ENCODE measurements at places on chromosomes 4 and X.

DNA sequence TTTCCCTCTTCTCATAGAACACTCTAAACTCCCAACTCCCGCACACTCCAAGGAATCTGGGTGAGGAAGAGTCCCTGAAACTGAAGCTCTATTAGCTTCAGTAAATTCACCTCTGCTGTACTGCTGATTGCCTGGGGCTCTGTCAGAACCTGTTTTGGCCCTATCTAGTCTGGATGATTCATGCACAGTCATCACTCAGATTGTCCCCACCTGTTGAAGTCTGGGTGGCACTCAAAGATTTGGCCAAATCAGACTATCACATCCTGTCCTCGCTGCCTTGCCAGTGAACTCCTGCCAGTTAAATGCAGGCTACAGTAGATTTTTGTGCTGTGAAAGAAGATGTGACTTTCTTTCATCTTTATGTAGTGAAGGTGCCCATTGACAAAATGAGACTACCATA is 63.5 kb upstream of the EMCN start:
- DNase-seq: no peak

DNA sequence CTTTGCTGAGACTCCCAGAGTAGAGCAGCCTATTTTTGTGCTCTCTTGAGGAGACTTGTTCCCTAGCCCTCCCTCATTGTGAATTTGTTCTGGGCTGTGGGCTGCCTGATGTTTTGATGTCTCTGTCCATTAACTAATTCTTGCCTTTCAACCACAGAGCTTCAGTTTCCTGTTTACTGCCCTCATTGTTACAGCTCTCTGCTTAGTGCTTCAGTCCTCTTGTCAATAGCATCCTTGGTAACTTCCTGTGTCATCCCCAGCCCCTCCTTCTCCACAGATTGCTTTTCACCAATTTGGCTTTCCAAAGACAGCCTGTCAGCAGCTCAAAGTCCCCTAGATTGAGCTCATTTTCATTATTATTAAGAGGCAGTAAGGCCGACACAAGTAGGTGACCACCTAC is 69.9 kb downstream of the COX7B2 start:
- no peak for DNase-seq

- DNase-seq: no peak
Observed at GRCh38 chr4:40710484-40711254, 39.1 kb upstream of the NSUN7 start.

DNA sequence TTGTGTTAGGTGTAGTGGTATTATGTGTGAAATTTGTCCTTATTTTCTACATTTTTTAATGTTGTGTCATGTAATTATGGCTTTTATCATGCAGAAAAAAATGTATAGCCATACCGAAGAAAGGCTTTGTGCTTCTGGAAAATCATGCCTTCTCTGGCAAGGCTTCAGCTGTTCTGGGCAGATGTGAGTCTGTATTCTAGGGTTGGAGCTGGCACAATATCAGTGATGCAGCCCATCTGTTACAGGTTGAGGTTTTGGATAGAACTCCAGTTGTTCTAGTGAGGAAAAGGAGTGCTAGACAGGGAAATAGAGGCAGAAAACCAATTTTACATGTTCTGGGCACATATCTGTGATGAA is 44.8 kb upstream of the PRSS12 start:
- no peak for DNase-seq

DNA sequence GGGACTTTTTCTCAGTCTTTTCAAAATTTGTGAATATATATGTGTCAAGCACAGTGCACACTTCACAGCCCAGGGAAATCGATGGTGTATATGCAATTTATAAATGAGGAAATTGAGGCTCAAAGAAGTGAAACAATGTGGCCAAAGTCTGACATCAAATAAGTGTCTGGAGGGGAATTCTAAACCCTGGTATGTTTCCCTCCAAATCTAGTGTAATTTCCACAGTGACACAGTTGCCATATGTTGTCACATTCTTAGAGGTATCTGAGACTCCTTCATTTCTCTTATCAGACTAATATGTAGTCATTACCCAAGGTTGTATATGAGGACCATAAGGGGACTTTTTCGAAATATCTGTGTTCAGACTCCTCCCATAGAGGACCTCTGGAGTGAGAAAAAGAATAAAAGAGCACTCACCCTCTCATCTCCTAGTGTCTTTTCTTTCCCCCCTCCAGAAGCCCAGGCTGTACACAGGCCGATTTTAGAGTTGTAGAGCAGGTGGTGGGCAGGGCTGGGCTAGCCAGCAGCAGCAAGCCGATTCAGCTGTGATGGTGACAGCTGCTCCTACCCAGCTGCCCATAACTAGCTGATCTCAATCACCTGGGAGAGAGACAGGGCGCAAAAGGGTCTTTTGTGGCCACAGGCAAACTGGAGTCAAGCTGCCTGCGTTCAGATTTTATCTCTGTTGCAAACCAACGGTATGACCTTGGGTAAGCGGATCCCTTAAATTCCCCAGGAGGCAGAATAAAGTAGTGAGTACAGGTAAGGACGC is 55.1 kb downstream of the CLCN5 start:
- DNase-seq: no peak

GRCh38 chrX:139200793-139201192 is 329.7 kb upstream of the F9 start:
- no peak for DNase-seq

DNA sequence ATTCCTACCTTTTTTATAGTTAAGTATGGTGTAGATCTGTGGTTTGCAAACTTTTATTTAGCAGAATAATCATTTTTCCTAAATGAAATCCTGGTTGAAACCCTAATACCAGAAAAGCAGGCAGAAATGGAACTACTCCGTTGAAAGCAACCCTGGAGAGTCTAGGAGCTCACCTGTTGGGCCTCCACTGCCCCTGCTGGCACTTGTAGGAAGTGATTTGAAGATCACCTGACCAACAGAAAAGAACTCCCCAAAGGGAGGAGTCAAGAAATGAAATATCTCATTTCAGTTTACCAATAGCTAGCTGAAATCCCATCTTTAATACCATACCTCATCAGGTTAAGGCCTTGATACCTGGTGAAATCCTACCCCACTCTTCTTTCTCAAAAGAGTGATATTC is 277.1 kb downstream of the KLHL13 start:
- no peak for DNase-seq

DNA sequence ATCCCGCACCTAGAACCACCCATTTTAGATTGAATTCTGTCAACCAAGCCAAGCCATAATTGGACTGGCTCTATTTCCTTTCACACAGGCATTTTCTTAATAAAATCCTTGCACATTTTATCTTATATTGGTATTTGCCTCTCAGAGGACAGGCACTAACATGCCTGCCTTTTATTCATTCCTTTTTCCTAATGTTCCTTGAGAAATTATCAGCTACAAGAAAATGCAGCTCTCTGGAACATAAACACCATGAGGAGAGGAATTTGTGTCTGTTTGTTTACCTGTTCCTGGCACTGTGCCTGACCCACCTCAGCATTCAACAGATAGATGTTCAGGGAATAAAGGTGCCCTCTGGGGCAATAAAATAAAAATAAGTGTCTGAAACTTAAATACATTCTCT is 116.2 kb downstream of the PDHA2 start:
- DNase-seq: no peak

Measured in stimulated activated CD4-positive, alpha-beta T cell treated with anti-CD3 and anti-CD28 coated beads, Interleukin-4, amount 100 ng/mL, for 4 hours (primary cell).